ENCODE measurements at places on chromosomes 2 and 18. TPM values are rescaled to one million over a fixed set of nuclear protein-coding genes. Genes with fewer than 3 reads are reported as not detected.

Gene RASGRP3
- total RNA-seq, result 138 TPM

Gene DYNAP
- total RNA-seq, result not detected

Gene GCG
- not detected for total RNA-seq

Gene NETO1
- total RNA-seq, result not detected

Gene HOXD13
- total RNA-seq, result not detected

Gene REG3A
- total RNA-seq, result not detected

Gene PLCD4
- total RNA-seq, result 0.40 TPM

Gene CIB4
- not detected for total RNA-seq

Gene VSNL1
- total RNA-seq, result not detected

Gene GALNT13
- 0.22 TPM for total RNA-seq

Gene MEIS1
- total RNA-seq, result 8.1 TPM

Gene CSRNP3
- 0.44 TPM for total RNA-seq

Gene COL6A3
- total RNA-seq, result 1.8 TPM

Gene SERPINB11
- total RNA-seq, result not detected

Gene IGFBP5
- total RNA-seq, result 5.0 TPM

Gene FANCL
- 8.9 TPM for total RNA-seq

Gene ALKAL2
- total RNA-seq, result not detected

Gene SERPINB3
- total RNA-seq, result not detected

Gene OBSL1
- total RNA-seq, result 13.9 TPM

Gene INO80B
- 6.3 TPM for total RNA-seq

Gene PTPN2
- 14.4 TPM for total RNA-seq

Gene NABP1
- total RNA-seq, result 11.8 TPM

Gene UGT1A10
- total RNA-seq, result not detected

Gene LAMA1
- total RNA-seq, result 0.20 TPM

Gene ARHGEF4
- under 0.01 TPM for total RNA-seq

Gene ALLC
- not detected for total RNA-seq
